Activated T-helper 1 cell treated with anti-CD3 and anti-CD28 coated beads, Interleukin-12 subunit alpha, Interleukin-12 subunit beta, Interleukin-2, Interleukin-4 antibody, amounts not matched to agents 30 ng/mL and 10 ng/mL and 1 ng/mL, durations not matched to agents 14 hours and 24 hours and 36 hours (primary cell): ENCODE measurements at places on chromosomes 4 and X.

- no peaks in the 10 kb centered on the region for H3K36me3 ChIP-seq
- H3K4me3 ChIP-seq: no peak overlapping the region
- no peak overlapping the region for H3K27ac ChIP-seq
- no peak for DNase-seq
Observed at GRCh38 chrX:150566734-150567182, 1.7 kb upstream of the MTM1 start.

DNA sequence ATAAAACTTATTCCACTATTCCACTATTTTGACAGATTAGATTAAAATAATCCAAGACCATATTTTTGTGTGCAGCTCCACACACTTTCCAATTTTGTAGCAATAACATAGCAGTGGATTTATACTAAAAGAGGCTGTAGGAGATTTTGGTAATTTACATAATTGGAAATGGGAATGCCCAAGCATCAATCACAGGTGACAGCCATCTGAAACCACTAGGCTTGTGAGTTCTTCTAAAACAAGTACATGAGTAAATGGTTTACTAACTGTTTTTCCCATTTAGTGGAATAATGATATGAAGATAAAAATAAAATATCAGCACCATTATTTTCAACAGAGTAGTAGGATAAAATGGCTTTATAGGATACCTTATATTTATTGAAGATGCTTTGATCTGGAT is 4.4 kb downstream of the ANK2 start:
- H3K27ac ChIP-seq: no peak overlapping the region
- H3K27me3 ChIP-seq: peaks cover 3% of the 10 kb centered on the region
- no peak overlapping the region for H3K4me3 ChIP-seq
- H3K4me1 ChIP-seq: peaks cover 6% of the 10 kb centered on the region
- no peaks in the 10 kb centered on the region for H3K36me3 ChIP-seq

- no peaks in the 10 kb centered on the region for H3K4me1 ChIP-seq
- no peaks in the 10 kb centered on the region for H3K36me3 ChIP-seq
- no peak overlapping the region for H3K27ac ChIP-seq
Observed at GRCh38 chrX:27336466-27337091, 126.6 kb downstream of the PPP4R3C start.

- no peaks in the 10 kb centered on the region for H3K27me3 ChIP-seq
- no peak for DNase-seq
- H3K4me1 ChIP-seq: peaks cover 16% of the 10 kb centered on the region
- H3K4me3 ChIP-seq: no peak overlapping the region
- peaks cover 35% of the 10 kb centered on the region for H3K36me3 ChIP-seq
Observed at GRCh38 chr4:113452868-113453620, 308.5 kb downstream of the CAMK2D start.

- no peak overlapping the region for H3K27ac ChIP-seq
- no peaks in the 10 kb centered on the region for H3K36me3 ChIP-seq
- H3K4me1 ChIP-seq: no peaks in the 10 kb centered on the region
- H3K4me3 ChIP-seq: no peak overlapping the region
- no peak for DNase-seq
Observed at GRCh38 chr4:143736861-143737260, 36.4 kb upstream of the FREM3 start.
